ENCODE measurements at places on chromosomes 11 and 22.

DNA sequence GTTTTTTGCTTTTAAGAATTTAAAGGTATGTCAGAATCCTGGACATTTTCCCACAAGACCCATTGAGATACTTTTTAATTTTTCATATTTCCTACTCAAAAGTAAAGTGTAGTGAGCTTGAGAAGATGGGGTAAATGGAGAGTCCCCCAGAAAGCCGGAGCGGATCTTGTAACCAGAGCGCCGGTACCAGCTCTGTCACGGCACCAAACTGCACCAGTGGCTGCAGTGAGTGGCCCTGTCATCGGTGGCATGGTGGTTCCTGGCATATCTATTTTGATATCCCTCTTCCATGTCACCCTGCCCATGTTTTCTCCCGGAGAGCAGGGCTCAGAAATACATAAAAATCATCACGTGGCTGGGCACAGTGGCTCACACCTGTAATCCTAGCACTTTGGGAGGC lies 19.3 kb downstream of the DDX25 start:
- no peak for DNase-seq

- DNase-seq, result no peak
These were observed 98.6 kb downstream of the ARHGAP8 start for GRCh38 chr22:44850946-44851345.

- DNase-seq, result no peak
These were observed 59.7 kb downstream of the LRP5 start for GRCh38 chr11:68372114-68372513.

- DNase-seq, result no peak
These were observed 9.4 kb upstream of the CASP12 start for GRCh38 chr11:104907521-104908185.

DNA sequence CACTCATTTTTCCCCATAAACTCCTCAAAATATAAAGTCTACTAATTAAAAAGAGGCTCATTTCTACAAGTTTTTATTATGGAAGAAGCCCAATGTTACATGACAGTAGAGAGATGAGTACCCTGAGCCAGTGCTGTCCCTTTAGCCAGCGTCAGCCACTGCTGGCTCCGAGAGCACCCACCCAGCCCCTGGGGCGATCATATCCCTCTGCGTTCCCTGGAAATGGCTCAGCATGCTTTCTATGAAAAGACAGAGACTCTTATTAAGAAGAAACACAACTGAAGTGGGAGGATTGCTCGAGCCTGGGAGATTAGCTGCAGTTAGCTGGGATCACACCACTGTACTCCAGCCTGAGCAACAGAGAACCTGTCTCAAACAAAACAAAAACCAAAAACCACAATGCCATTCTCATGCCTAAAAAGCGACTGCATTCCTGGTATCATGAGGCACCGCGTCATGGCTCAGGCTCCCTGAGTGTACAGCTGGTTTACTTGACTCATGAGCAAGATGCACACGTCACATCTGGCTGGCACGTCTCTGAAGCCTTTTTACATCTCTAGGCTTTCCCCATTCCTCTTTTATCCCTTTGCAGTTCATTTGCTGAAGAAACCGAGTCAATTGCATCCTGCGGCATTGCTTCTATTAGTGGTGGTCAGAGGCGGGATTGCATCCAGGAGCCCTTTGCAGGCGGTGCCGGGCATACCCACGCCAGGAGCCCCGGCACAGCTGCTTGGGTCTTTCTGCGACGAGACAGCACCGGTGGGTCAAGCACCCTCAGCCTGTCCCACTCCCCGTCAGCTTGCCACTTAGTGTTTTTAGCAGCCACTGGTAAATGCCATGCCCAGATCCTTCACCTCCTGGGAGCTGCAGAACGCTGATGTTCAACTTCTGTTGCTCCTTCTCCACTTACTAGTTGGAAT lies 119.9 kb downstream of the CTTN start:
- DNase-seq, result no peak

Data from activated CD4-positive, alpha-beta T cell treated with anti-CD3 and anti-CD28 coated beads for 48 hours (primary cell).